Endothelial cell of umbilical vein (primary cell): ENCODE measurements at places on chromosomes 5 and 9. TPM values are rescaled to one million over a fixed set of nuclear protein-coding genes. Genes with fewer than 3 reads are reported as not detected.
A peak's percentile ranks its signal among the peaks of the same experiment; 100 is the strongest.

DNA sequence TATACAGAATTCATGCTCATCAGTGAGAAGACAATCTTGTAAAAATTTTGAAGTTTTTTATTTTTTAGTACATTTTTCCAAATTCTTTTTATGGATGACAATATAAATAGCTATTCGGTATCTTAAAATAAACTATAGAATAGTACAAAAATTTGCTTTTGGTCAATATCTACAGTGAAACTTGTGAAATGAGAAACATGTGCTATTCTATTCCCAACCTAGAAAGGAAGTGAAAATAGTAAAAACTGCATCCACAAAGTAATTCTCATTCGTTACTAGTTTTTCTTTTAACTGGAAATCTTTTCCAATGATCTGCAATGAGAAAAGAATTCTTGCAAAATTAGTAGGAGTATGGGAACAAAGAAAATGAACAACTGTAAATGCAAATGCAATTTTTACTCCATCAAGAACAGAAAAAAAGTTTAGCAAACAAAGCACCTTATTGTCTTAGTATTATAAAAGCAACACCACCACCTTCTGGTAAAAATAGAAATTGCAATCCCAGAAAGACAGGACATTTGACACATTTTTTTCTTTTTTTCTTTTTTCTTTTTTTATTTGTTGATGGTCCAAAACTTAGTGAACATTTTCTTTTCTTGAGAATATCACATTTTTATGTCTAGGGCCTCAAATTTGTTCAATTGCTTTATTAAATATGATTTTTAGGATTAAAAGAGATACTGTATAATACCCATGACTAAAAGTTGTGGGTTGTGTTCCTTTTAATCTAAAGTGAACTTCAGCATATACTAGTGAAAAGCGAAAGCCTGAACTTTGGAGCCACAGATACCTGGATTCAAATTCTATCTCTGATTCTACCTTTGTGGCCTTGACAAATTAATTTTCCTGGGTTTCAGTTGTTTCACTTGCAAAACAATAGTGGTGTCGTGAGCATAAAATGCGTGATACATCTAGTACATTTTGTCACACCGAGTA, 72.3 kb downstream of the SLCO4C1 start:
- peak; percentile 26 for DNase-seq
- no peak overlapping the region for H3K27ac ChIP-seq
- no peaks in the 10 kb centered on the region for H3K36me3 ChIP-seq
- no peak overlapping the region for H3K4me3 ChIP-seq
- no peaks in the 10 kb centered on the region for H3K27me3 ChIP-seq

DNA sequence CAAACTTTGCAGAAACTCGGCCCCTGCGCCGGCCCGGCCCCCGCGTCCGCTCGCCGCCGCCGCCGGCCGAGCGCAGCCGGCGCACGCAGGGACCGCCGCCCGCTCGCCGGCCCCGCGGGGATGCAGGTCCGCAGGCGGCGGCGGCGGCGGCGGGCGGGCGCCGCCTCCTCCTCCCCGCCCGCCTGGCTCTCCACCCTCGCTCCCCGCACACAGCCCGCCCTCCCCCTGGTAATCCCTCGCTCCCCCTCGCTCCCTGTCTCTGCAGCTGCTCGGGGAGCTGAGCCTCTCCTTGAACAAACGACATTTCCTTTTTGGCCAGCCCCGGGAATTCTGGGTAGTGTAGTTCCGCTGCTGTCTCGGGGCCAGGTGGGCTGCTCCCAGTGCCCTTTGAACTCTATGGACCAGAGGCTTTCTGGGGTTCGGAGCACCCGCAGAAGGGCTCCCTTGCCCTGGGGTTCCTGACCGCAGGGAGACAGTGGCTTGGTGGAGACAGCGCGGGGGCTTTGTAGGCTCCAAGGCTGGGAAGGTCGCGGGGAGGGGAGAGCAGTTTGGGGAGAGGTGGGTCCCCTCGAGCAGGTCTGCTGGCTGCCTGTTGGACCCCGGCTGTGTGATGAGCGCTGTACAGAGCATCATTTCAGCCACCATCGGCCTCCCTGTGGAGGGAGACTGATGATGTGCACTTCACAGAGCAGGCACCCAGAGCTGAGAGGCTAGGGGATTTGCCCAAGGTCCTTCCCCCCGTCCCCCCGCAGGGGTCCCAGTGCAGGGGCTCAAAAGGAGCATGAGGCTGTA, 1.8 kb upstream of the FAM78A start:
- H3K4me3 ChIP-seq: peak overlapping the region; percentile 81
- H3K36me3 ChIP-seq: peaks cover 2% of the 10 kb centered on the region
- no peak overlapping the region for H3K27ac ChIP-seq
- peaks cover 30% of the 10 kb centered on the region for H3K4me1 ChIP-seq
- peak; percentile 86 for DNase-seq
- peaks cover 18% of the 10 kb centered on the region for H3K27me3 ChIP-seq

GRCh38 chr5:54825005-54825404, 160.4 kb downstream of the ESM1 start:
- DNase-seq: no peak
- peaks cover 13% of the 10 kb centered on the region for H3K4me1 ChIP-seq
- no peak overlapping the region for H3K27ac ChIP-seq
- H3K36me3 ChIP-seq: no peaks in the 10 kb centered on the region

- no peak for DNase-seq
- peaks cover 36% of the 10 kb centered on the region for H3K4me1 ChIP-seq
- H3K27ac ChIP-seq: no peak overlapping the region
- no peak overlapping the region for H3K4me3 ChIP-seq
Observed at GRCh38 chr9:18461496-18461895, 12.5 kb upstream of the ADAMTSL1 start.

- no peaks in the 10 kb centered on the region for H3K36me3 ChIP-seq
- no peak overlapping the region for H3K4me3 ChIP-seq
- H3K27ac ChIP-seq: no peak overlapping the region
- no peaks in the 10 kb centered on the region for H3K27me3 ChIP-seq
- no peak for DNase-seq
- H3K4me1 ChIP-seq: no peaks in the 10 kb centered on the region
Observed at GRCh38 chr9:69486498-69486897, 161.5 kb downstream of the ENTREP1 start.

Gene SPATA31C1
- total RNA-seq: not detected in 2 replicates
